ENCODE measurements at places on chromosomes 12 and 14.

- DNase-seq, result no peak
These were observed 3.9 kb downstream of the SNAPC1 start for GRCh38 chr14:61766151-61766550.

DNA sequence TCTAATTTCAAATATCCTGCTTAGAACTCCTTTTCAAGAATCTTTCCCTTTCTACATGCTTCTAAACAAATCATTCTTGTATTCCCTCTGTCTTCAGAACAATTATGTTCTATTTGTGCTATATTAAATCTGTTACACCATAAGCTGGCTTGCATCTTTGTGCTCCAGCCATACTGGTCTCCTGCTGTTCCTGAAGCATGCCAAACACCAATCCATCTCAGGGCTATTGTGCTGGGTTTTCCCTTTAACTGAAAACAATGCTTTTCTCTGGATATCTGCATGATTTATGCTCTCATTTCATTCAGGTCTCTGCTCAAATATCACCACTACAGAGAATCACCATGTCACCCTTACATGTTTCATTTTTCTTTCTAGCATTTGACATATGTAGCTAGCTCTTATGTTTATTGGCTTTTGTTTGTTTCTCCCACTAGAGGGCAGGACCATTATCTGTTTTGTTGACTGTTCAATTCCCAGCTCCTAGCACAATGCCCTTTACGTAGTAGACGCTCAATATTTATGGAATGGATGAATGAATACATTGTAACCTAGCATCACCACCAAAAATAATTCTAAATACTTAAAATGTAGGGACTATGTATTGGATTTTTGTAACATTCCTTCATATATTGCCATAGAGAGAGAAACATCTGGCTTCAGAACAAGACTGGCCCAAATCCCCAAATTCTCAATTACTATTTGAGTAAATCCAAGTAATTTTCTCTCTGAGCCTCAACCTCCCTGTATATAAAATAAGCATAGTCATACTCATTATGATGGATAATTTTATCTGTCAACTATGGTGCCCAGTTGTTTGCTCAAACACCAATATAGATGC, 302.0 kb upstream of the SYT1 start:
- DNase-seq, result no peak

DNA sequence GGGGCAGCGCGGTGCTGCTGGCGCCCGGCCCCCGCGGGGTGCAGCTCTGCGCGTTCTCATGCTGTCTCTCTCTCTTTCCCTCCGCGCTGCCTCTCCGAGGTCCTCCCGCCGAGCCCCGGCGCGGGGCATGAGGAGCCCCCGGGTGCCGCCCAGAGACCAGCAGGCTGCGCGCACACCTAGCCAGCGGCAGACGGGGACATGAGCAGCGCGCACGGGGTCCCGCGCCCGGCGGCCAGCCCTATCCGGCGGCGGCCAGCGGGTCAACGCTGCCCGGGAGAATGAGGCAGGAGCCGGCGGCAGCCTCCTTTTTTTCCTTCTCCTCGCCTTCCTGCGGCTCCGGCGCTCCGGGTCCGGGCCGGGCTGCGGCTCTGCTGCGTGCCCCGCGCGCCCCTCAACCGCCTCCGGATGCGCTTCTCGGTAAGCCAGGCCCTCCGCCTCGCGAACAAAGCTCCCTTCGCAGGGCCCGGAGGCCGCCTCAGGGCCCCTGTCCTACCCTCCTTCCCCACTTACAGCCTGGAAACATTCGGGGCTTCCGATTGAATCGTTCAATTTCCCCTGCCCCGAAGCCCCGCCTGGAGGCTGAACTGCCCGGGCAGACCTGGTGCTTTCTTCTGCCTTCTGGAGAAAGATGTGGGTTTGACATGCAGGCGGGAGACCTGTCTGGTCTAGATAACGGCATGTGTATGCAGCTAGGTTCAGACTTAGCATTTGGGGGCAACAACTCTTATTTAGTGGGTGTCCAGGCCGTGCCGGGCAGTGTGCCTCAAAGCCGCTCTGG, at the start of gene TUNAR:
TSS of gene TUNAR (plus strand) at position 72 of the 778 bp plus-strand sequence.
- DNase-seq, result no peak

DNA sequence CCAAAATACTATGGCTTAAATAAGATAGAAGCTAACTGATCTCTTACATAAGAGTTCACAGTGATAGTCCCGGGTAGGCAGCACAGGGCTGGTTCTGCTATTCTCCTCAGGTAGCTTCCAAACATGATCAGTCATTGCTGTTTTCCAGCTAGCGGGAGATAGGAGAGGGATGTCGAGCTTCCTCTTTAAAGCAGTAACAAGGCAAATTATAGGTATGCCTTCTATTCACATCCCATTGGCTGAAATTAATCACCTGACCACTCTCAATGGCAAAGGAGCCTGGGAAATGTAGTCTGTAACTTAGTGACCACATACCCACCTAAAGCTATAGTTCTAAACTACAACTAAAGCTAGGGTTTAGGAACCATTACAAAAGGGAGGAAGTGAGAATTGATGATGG, 34.5 kb upstream of the VRK1 start:
- no peak for DNase-seq

DNA sequence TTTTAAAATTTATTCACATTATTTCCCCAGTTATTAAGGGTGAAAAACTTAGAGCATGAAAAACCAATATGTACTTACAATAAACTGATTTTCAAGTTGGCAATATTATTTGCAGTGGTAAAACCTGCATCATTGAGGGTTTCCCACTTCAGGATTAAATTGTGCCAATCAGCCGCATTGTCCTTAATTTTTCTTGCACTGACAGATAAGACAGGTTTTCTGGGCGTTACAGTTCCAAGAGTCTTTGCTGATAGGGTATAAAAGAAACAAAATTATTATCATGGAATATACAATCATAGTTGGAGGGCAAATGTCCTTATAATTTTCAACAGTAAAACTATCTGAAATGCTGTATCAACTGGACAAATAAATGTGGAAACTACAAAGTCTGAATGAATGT, 3.3 kb downstream of the CINP start:
- DNase-seq, result no peak

- no peak for DNase-seq
These were observed 24.4 kb upstream of the CD27 start for GRCh38 chr12:6420364-6420763.

DNA sequence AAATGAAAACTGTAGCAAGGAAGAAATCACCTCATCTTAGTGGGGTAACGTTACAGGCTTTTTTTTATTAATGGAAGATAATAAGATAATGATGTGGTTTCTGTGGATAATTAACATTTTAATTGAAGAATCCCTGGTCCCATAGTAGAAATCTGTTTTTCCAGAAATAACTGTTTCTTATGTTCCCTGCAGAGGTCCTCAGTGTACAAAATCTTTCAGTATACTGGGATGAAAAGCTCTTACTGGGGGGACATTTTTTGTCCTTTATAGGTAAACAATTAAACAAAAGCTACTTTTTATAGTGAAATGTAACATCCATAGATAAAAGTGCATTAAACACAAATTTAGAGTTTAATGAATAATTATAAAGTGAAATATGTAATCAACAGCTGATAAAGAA, 312.2 kb downstream of the ATXN7L3B start:
- DNase-seq, result no peak

DNA sequence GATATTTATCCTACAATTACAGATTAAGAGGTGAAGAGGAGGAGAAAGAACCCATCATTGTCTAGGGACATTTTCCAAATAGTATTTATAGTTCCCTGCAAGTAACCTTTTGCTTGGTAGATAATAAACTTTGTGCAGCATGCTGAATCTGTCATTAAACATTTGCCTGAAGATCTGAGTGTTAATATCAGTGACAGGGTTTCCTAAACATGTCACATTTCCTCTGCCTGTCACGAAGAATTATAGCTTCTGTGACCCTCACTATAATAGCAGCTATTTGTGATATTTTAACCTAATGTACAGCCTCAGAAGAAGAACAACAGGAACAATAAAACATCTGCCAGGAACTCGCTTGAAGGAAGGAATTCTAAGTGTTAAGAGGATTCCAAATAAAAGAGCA, 350.3 kb downstream of the GXYLT1 start:
- DNase-seq, result no peak

DNA sequence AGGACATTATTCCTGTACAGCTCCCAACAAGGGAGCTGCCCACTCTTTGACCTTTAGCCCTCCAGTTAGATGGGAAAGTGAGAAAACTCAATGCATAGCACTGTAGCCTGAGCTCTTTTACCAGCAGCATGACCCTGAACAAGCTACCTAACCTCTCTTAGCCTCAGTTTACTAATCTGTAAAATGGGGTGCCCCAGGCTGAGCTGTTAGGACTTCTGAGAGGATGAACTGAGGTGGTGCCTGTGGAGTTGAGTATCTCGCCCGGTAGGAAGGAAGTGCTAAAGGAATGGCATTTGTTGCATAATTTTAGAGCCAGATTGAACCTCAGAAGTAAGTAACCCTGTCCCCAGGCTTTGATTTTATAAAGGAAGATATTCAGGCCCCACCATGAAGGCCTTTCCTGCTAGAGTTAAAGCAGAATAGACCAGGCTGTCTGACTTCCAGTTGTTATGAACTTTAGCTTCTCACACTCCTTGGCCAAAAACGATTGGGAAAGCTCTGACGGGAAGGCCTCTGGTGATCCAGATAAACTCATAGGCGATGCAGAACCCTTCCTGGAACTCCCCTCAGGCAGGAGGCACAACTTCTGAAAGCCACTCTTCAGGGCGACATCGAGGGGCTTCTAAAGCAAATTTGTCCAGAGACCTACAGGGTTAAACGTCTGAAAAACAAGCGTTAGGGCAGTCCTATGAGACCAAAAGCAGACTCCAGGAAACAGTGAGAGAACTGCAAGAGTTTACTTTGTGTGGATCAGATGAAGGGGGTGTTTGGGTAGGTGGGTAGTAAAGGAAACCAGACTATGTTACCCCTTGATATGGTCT, 2.5 kb upstream of the SERPINA10 start:
- no peak for DNase-seq

GRCh38 chr14:55845963-55846825, 266.2 kb downstream of the KTN1 start:
- no peak for DNase-seq

DNA sequence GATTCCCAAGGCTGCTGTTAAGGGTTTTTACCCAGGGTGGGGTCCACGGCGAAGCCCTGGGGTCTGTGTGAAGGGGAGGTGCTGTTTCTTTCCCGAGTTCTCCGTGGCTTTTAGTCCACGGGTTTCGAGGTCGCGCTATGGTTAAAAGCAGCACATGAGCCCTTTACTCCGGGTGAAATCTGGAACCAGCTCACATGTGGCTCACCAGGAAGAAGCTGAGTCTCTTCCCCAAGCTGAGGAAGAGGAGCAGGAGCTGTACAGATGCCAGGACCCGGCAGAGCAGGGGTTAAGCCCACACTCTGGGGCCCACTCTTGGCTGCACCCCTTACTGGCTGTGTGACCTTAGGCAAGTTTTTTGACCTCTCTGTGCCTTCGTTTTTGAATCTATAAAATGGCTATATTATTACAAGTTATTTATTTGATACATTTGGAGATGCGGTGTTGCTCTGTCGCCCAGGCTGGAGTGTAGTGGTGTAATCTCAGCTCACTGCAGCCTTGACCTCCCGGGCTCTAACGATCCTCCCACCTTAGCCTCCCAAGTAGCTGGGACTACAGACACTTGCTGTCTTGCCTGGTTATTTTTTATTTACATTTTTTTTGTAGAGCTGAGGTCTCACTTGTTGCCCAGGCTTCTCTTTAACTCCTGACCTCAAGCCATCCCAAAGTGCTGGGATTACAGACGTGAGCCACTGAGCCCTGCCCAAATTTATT, 266.3 kb downstream of the AACS start:
- DNase-seq, result no peak

GRCh38 chr12:31300783-31301182, 25.2 kb downstream of the SINHCAF start:
- DNase-seq, result no peak

- no peak for DNase-seq
These were observed 9.9 kb downstream of the SAV1 start for GRCh38 chr14:50658203-50658602.

DNA sequence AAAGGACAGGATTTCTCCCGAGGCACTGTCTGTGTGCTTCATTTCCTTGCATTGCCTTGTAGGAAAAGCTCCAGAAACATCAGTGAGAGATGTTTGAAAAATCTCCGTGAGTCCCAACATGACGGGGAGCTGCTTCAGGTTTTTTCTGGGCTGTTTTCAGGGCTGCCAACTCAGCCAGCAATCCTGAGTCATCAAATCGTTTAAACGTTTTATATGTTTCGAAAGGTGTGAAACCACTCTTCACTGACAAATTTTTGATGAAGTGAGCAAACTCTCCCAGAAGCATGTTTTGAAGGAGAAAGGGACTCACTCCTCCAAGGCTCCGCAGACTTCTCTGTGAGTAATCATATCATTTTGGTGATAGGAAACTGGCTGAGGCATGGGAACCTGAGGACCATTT, 240.5 kb downstream of the TMEM132C start:
- DNase-seq, result no peak

DNA sequence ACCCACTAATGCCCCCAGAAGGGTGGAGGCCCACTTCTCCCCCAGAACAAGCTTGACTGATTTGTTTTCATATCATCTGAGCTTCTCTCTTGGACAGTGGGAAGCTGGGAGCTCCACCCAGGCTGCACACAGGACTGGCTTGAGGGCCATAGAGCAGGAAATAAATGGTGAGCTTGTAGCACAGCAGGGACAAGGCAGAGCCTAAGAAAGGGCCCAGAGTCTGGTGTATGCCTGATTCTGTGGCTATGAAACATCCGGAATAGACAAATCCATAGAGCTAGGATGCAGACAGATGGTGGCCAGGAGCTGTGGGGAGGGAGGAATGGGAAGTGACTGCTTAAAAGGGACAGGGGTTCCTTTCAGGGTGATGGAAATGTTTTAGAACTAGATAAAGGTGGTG, 79.0 kb downstream of the ARL6IP4 start:
- DNase-seq, result no peak

DNA sequence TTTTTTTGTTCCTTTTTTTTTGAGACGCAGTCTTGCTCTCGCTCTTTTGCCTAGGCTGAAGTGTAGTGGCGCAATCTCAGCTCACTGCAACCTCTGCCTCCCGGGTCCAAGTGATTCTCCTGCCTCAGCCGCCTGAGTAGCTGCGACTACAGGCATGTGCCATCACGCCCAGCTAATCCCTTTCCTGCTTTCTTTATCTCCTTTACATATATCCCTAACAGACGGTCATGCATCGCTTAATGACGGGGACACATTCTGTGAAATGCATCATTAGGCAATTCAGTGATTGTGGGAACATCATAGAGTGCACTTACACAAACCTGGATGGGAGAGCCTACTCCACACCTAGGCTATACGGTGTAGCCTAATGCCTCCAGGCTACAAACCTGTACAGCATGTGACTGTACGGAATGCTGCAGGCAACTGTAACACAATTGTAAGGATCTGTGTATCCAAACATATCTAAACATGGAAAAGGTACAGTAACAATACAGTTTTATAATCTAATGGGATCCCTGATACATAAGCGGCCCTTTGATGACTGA, 32.8 kb downstream of the NOS1 start:
- no peak for DNase-seq

GRCh38 chr14:90678846-90679362, 137.3 kb downstream of the TTC7B start:
- DNase-seq, result no peak

GRCh38 chr12:116432314-116432750, 126.8 kb upstream of the MAP1LC3B2 start:
- no peak for DNase-seq

- no peak for DNase-seq
These were observed 384.2 kb downstream of the ZFP36L1 start for GRCh38 chr14:68408680-68409079.

- no peak for DNase-seq
These were observed 9.8 kb upstream of the PARP11 start for GRCh38 chr12:3882896-3883564.

- no peak for DNase-seq
These were observed 72.9 kb upstream of the DDX11 start for GRCh38 chr12:31000751-31001150.

- no peak for DNase-seq
These were observed 412.5 kb downstream of the CCDC91 start for GRCh38 chr12:28602786-28603185.
